Testis (tissue), 5 donors: ENCODE measurements at places on chromosomes 3 and 15.
A peak's percentile ranks its signal among the peaks of the same experiment; 100 is the strongest.

- no peak for DNase-seq
Observed at GRCh38 chr3:62013951-62014350, 359.4 kb downstream of the FEZF2 start.

GRCh38 chr3:117600112-117600511 lies 890.5 kb downstream of the TUSC7 start:
- no peak for DNase-seq

DNA sequence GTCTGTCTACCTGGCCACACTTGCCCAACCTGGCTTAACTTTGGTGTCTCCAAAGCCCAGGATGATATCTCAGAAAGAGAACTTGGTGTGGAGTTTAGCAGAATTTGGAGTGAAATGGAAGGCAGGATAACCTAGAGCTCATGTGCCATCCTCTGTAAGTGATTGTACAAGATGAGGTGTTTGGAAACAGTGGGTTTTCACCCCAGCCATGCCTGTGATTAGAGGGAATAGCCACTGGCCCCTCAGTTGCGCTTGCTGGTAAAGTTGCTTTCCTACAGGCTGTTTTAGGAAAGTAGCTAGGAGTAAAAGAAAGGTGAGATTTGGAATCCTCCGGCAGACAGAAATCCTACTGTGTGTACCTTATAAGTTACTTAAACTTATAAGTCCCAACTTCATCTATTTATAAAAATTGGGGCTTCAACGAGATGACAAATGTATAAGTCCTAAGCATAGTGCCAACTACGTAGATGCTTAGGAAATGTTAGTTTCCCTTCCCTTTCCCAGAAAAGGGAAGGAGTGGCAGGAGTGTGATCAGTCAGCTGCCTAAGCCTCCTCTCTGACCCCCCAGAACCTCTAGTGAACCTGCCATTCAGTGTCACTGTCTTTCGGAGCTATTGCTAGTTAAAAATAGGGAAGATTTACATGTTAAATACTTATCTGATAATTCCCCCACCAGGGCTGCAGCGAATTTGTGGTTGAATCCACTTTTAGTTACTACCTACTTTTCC lies 13.4 kb upstream of the BMF start:
- no peak for DNase-seq

DNA sequence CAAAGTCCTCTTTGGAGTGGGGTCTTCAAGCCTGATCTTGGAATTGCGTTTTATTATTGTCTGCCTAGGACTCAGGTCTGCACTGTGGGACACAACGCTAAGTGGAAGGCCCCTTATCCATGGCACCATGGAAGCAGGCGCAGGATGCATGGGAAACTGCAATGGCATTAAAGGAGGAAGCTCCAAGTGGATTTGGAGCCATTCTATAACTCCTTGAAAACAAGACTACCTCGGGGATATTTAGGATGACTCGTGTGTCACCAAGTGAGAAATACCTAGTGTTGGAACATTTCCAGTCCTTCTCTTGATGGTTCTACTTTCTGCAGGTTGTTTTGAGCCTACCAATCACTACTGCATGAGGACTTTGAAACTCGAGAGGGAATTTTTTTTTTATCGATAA lies 126.6 kb upstream of the ZBED2 start:
- DNase-seq: no peak

- peak; percentile 71 for DNase-seq
Observed at GRCh38 chr15:101615986-101616848, 36.0 kb downstream of the TM2D3 start.

DNA sequence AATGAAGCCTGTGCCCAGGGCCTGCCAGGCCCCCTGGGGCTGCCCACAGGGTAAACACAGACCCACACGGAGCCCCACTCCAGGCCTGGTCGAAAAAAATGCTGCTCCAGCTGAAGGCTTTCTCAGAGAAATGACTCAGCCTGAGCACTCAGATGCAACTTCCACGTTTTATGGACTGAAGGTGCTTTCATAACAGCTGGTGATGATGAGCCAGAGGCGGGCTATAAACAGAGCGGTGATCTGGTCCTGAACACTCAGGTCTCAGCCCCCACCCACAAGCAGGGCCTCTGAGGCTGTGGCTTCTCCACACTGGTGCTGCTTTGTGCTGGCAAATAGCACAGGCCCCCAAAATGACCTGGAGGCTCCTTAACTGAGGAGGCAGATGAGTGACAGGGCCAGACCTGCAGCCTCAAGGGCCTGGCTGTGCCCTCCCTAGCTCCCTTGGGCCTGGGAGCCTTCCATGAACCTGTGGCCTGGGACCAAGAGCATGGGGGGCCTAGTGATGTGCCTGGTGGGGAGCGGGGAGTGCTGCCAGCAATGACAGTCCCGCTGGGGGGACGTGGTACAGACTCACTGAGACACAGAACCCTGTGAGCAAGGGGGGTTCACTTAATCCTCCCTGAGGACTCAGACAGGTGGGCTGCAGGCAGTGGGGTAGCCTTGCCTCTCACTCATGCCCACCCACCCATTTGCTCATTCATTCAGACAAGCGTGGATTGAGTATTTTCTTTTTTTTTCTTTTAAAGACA lies 23.0 kb upstream of the FURIN start:
- no peak for DNase-seq

GRCh38 chr15:73338058-73338457 lies 30.7 kb downstream of the HCN4 start:
- no peak for DNase-seq

DNA sequence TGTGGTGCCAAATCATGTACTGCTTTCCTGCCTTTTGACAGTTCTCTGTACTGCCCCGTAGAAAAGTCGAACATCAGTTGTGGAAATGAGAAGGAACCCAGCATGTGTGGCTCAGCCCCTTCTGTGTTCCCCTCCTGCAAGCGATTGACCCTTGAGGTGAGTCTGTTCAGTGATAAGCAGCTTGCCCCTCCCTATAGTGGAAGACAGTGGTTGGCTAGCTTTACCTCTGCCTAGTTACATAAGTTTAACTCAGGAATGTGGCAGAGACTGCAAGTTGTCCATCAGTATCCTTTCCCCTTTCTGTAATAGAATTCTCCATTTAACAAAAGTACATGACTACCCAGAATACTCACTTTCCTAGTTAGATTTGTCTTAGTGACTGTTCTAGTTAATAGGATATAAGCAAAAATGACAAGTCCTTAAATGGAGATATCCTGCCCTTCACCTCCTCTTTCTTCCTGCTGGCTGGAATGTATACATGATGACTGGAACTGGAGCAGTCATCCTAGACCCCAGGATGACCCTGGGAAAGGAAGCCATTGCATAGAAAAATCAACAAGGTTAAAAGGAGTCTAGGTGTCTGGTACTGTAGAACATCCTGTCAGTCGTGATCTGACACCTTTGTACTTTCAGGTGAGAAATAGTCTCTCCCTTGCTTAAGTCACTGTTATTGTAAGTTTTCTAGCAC lies 10.6 kb downstream of the SETMAR start:
- DNase-seq: no peak

DNA sequence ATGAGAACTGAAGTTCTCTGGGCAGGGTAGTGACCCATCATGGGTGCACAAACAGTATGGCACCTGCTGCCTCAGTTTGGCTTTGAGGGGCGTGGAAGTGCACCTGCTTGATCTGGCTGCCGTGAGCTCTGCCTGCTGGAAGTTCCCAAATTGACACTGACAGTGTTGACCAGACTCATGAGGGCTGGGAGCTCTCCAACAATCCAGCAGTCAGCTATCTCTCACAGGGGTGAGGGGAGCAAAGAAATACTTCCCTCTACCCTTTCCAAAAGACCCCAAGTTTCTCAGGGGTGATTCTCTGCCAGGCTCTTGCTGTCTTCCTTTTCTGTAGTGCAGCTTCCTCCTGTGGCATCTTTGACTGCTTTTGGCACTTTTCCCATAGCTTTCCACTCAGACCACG lies 49.4 kb upstream of the ROBO1 start:
- DNase-seq: no peak

DNA sequence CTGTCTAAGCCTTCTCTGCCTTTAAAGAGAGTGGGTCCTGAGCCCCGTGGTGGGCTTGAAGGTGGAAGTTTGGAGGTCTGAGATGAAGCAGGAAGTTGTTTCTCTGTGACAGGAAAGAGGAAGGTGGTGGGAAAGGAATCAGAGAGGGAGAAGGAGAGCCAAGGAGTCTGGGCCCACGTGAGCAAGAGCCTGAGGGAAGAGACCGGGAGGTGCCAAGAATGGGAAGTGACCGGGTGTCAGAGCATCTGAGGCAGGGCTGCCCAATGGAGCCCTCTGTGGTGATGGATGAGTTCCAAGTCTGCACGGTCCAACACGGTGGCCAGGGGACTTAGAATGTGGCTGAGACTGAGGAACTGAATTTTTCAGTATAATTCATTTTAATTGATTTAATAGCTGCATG lies 24.6 kb downstream of the ALDH1L1 start:
- no peak for DNase-seq

- DNase-seq: no peak
Observed at GRCh38 chr15:24924153-24924552, 30.6 kb upstream of the SNRPN start.
